SIG-M5 (cell line): ENCODE measurements at places on chromosomes 2 and 18.

- no peak for DNase-seq
Observed at GRCh38 chr2:66498289-66498975, 63.5 kb downstream of the MEIS1 start.

GRCh38 chr2:78260861-78261260 is 738.7 kb upstream of the LRRTM4 start:
- DNase-seq, result no peak

GRCh38 chr2:236575510-236575909 is 5.9 kb downstream of the ACKR3 start:
- DNase-seq, result no peak

DNA sequence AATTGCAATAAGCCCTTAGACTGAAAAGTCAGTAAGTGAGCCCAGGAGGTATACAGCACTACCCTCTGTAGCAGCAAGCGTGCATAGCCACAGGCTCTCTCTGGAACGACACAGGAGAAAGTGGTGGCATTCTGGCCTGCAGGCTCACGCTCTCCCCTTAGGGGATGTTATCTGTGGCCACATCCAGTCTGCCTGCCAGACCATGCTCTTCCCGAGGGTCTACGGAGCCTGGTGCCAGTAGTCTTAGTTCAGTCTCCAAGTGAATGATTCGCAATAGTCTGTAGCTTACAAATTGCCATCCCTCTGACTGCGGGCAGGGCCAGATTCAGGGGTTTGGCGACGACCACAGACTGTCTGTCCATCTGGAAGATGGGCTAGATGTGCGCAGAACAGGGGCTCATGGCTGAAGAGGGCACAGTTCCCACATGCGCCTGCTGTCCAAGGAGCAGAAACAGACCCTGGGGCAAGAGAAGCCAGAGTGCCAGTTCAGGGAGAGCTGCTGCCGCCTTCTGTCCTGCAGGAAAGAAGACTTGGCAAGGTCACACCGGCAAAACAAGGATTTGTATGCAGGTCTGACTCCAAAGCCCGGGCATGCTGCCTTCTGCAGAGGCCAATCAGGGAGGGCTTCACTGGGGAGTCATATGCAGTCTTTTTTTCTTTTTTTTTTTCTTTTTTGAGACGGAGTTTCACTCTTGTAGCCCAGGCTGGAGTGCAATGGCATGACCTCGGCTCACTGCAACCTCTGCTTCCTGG is 3.5 kb upstream of the KLF11 start:
- no peak for DNase-seq

GRCh38 chr2:201218780-201219179 is 35.8 kb downstream of the CASP10 start:
- DNase-seq, result no peak

GRCh38 chr2:213161759-213162515 is 10.5 kb upstream of the IKZF2 start:
- DNase-seq, result no peak

GRCh38 chr2:7057865-7058400 is 140.7 kb downstream of the RNF144A start:
- no peak for DNase-seq

DNA sequence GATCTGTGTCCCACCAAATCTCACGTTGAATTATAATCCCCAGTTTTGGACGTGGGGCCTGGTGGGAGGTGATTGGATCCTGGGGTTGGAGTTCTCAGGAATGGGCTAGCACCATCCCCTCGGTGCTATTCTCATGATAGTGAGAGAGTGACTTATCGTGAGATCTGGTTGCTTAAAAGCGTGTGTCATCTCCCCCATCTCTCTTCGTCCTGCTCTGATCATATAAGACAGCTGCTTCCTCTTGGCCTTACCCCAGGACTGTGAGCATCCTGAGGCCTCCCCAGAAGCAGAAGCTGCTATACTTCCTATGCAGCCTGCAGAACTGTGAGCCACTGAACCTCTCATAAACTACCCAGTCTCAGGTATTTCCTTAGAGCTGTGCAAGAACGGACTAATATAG is 163.7 kb upstream of the NDUFV2 start:
- DNase-seq, result no peak

- DNase-seq, result no peak
Observed at GRCh38 chr18:46756559-46757201, at the start of gene ST8SIA5. ST8SIA5 (minus strand) TSS chr18:46757053; CDS start chr18:46756508, 545 bp downstream.

- DNase-seq, result no peak
Observed at GRCh38 chr18:65175681-65176080, 575.1 kb upstream of the CDH7 start.

DNA sequence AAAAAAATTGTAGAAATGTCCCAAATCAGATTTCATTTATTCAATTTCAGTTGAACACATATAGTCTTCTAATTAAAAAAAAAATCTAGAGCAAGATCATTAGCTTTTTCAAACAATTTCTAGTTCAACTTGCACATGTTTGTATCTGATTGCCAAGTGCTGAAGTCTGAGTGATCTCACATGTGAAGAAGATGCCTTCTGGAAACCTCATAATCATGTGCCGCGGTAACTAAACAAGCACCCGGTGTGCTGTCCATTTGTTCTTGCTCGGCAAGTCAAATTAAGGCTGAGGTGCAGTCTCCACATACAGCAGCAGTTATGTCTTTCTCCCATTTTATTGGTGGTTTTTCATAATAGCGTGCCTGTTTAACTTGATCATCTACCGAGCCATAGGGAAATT is 18.7 kb downstream of the CABLES1 start:
- DNase-seq, result no peak

DNA sequence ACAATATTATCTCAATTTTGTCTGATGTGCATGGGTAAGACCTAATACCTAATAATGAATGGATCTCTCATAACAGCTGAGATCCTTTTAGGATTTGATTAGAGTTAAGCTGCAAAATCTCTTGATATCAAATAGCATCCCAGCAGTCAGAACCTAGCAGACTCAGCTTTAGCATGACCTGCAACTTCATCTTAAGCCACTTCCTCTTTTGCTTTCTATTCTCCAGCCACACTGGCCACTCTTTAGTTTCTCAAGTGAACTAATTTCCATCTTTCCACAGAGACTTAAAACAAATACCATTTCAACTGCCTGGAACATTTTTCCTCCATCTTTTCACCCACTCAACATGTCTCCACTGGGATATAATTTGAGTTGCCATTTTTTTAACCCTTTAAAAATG is 1251.6 kb upstream of the ZEB2 start:
- DNase-seq, result no peak

- no peak for DNase-seq
Observed at GRCh38 chr2:162435676-162436075, 91.7 kb downstream of the GCA start.

DNA sequence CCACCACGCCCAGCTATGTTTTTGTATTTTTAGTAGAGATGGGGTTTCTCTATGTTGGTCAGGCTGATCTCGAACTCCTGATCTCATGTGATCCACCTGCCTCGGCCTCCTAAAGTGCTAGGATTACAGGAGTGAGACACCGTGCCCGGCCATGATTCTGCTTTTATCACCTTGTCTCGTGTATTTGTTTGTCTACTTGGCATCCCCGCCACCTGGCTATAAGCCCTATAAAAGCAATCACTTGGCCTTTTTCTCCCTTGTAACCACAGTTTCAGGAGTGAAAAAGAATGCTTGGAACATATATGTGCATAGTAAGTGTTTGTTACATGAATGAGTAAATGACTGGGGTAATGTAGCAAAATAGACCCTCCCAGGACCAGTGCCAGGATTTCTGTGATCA is 77.5 kb upstream of the PAPOLG start:
- no peak for DNase-seq
